ENCODE measurements at places on chromosomes 5 and 9. TPM values are rescaled to one million over a fixed set of nuclear protein-coding genes. Genes with fewer than 3 reads are reported as not detected.

- no peak for DNase-seq
Observed at GRCh38 chr9:113879911-113880310, 3.8 kb downstream of the ZNF618 start.

- no peak for DNase-seq
Observed at GRCh38 chr9:80144856-80145255, 573.1 kb downstream of the TLE4 start.

- no peak for DNase-seq
Observed at GRCh38 chr9:29669613-29670012, 2096.3 kb upstream of the C9orf72 start.

DNA sequence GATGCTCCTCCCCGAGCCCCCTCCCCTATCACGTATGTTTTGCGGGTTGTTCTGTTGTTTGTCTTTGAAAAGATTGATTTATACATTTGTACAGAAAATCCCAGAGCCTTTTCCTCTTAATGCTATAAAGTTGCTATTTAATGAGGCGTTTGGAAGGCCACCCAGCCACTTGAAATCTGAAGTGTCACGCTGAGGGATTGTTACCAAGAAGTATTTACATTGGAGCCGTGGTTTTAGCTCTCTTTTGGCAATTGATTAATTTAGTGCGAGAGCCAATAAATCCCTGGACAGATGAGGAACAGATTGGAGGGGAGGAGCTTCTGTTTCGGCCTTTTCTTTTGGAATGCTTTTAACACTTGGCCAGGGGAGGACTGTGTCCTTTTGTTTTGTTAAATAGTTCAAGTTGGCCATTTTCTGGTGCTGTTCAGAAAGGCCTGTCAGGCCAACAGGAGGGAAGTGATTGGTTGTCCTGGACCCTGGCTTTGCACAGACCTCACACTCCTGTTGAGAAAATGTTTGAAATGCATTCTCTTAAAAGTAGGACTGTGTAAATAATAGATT is 250.2 kb downstream of the PDZD2 start:
- DNase-seq = no peak

GRCh38 chr9:74777136-74777879 is 110.4 kb downstream of the TRPM6 start:
- DNase-seq = peak; percentile 68

DNA sequence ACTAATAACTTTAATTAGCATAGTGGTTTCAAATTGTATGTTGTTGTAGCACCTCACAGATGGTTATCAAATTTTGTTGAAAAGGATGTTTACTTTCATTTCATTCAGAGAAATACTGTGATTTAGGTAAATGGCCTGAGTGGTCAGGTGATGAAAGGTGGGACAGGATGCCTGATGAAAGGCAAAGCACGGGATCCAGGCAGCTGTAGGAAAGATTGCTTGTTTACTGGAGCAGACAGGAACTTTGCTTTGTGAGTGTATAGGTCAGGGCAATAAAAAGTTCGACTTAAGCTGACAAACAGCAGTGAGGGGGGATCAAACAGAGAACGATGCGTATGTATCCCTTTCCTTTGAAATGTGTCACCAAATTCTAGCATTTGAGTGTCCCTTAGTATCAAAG is 19.0 kb downstream of the KIAA1958 start:
- DNase-seq = no peak

- peak; percentile 61 for DNase-seq
Observed at GRCh38 chr9:121568343-121569265, 69.0 kb upstream of the GGTA1 start.

ZCCHC9 gene
- 34.1 TPM for total RNA-seq

CACNA1B gene
- not detected for total RNA-seq

SRP19 gene
- 166 TPM for total RNA-seq

SHC3 gene
- total RNA-seq = 3.2 TPM

ARID3C gene
- not detected for total RNA-seq

PCDHGB1 gene
- 4.9 TPM for total RNA-seq

LHX6 gene
- 0.05 TPM for total RNA-seq

RANBP3L gene
- 0.76 TPM for total RNA-seq

IL4 gene
- total RNA-seq = not detected

All from M059J (cell line).